Right ventricle myocardium inferior (tissue), 1 donor: ENCODE measurements at places on chromosomes 6 and 20.
A peak's percentile ranks its signal among the peaks of the same experiment; 100 is the strongest.

DNA sequence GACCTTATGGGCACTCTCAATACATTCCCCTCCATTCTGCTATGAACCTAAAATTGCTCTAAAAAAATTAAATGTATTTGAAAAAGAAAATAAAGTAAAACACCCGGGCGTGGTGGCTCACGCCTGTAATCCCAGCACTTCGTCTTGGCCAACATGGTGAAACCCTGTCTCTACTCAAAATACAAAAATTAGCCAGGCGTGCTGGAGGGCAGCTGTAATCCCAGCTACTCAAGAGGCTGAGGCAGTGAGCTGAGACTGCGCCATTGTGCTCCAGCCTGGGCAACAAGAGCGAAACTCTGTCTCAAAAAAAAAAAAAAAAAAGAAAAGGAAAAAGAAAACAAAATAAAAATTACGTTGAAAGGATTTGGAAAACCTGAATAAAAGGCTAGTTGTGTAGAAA, 60.5 kb downstream of the CD164 start:
- DNase-seq, result no peak

DNA sequence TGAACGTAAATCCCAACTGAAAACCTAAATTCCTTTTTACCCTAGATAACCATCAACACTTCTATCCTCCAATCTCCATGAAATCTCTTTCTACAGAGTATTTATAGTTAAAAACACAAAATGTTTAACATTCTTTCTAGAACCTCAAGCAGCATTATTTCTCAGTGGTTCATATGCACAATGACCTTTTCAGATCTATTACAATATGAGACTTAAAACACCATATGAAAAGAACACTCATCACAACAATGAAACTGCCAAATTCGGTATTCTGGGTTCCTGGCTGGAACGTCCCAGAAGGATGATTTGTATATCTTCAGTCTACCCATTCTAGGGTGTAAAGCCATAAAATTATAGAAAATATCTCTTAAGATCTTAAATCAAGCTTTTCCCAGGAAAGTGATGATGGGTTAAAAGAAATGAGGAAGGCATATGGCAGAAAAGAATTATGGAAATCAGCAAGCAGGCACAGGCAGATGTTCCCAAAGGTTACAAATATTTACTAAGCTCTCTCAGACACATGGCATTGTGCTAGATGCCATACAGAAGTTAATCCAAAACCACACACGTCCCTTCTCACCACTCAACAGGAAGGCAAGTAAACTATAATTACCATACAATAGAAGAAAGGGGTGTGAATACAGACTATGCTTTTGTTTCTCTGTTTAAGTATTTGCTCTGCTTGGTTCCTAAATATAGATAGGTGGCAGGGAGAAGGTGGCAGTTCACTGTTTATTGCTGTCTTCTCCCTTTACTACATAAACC, 118.0 kb downstream of the CHD6 start:
- DNase-seq, result no peak

GRCh38 chr6:35253249-35253648, 6.3 kb upstream of the ZNF76 start:
- no peak for DNase-seq

DNA sequence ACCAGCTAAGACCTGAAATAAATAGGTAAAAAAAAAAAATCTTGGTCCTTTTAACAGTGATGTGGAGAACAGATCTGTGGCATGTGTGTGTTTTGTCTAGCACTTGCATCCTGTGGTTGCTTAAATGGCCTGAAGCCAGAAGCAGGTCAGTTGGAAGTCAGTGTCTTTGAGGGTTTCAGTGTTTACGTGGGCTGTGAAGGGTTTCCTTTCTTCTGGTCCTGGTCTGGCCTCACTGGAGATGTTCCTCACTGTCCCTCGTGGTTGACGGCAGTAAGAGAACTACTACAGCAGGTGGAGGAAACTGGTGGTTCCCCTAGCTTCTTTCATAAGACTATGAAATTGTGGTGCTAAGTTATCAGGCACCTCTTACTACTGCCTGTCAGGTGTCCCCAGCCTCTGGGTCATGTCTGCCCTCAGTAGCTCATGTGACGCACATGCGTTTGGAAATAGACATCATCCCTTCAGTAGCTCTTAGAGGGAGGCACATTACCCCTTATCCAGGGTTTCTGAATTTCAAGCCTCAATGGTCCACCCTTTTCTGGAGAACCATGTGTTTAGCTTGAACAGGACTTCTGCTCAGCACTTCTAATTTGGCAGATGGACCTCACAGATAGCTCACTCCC, 59.4 kb upstream of the SCP2D1 start:
- no peak for DNase-seq

- DNase-seq, result peak; percentile 73
Measured at GRCh38 chr20:58306421-58307261, 2.9 kb upstream of the RAB22A start.

DNA sequence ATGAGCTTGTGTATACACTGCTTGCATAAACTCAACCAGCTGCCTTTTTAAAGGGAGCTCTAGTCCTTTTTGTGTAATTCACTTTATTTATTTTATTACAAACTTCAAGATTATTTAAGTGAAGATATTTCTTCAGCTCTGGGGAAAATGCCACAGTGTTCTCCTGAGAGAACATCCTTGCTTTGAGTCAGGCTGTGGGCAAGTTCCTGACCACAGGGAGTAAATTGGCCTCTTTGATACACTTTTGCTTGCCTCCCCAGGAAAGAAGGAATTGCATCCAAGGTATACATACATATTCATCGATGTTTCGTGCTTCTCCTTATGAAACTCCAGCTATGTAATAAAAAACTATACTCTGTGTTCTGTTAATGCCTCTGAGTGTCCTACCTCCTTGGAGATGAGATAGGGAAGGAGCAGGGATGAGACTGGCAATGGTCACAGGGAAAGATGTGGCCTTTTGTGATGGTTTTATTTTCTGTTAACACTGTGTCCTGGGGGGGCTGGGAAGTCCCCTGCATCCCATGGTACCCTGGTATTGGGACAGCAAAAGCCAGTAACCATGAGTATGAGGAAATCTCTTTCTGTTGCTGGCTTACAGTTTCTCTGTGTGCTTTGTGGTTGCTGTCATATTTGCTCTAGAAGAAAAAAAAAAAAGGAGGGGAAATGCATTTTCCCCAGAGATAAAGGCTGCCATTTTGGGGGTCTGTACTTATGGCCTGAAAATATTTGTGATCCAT, 15.3 kb downstream of the TNFAIP3 start:
- DNase-seq, result no peak

DNA sequence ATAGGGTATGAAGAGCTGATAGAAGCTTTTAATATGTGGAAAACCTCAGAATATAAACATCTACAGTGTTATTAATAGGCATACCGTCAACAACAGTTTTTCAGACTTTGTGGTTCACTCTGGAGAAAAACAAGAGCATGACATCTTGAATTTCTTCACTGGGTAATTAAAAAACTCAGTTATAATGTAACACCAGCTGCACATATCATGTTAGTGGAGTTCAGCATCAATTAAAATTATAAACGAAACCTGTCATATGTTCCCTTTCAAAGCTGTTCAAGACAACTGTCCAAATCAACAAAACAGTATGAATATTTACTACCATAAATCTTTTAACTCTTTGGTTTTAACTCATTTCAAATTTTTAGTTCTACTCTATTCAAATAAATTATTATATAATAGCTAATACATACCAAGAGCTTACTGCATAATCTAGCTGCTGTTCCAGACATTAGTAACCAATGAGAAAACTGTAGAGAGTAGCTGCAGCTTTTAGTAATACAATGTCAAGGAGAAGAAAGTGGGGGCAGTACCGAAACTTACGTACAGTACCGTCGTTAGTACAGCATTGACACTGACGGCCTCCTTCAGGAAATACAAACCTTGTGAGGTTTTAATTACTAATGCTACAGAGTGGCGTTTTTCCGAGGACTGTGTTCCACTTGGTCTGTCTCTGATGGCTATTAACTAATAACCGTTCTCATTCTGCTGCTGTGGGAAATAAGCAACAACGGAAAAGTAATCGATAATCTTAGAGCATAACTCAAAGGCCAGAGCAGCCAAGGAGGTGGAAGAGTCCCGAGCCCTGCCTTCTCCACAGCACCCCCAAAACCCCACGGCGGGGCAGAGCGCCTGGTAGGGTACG, 532 bp upstream of the PM20D2 start:
- DNase-seq, result no peak

DNA sequence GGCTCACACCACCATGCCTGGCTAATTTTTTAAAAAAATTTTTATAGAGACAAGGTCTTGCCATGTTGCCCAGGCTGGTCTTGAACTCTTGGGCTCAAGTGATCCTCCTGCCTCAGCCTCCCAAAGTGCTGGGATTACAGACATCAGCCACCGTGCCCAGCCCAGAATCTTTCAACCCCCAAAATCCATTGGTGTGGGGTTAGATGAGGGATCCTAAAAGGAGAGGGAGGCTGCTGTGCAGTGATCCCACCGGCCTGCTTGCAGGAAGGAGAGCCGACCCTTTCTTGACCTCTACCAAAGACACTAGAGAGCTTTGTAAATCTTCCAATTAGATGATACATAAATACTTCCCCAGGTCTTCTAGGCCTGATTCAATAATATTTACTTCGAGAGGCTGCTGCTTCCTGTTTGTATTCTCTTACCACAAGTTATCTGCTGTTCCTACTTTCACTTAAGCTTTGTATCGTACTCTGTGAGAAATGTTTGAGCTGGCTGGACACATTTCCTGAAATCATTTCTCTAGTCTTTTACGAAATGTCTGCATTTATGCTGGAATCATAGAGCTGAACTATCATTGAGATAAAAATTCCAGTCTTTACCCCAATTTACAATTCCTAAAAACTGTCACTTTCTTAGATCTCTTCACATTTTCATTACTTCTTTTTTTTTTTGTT, 49.3 kb upstream of the IER3 start:
- DNase-seq, result no peak

- DNase-seq, result no peak
Measured at GRCh38 chr6:37659561-37659960, 38.1 kb downstream of the MDGA1 start.

- DNase-seq, result no peak
Measured at GRCh38 chr6:25042036-25042521, 106.3 kb upstream of the RIPOR2 start.

DNA sequence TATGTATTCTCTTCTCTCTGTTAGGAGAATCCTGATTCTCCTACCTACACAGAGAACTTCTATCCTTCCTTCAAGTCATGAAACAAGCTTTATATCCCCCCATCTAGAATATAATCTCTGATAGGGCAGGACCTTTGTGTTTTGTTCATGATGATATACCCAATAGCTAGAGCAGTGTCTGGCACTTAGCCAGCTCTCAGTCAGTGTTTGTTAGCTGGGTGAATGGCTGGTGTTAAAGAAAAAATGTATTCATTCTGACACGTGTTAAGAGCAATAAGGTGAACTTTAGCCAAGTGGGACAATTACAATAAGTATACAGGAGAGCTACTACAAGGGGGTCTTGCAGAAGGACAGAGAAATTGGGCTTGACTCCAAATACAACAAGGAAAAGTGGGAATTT, 34.3 kb upstream of the TNFRSF21 start:
- DNase-seq, result no peak

- DNase-seq, result no peak
Measured at GRCh38 chr6:106560996-106561685, 68.2 kb downstream of the RTN4IP1 start.

DNA sequence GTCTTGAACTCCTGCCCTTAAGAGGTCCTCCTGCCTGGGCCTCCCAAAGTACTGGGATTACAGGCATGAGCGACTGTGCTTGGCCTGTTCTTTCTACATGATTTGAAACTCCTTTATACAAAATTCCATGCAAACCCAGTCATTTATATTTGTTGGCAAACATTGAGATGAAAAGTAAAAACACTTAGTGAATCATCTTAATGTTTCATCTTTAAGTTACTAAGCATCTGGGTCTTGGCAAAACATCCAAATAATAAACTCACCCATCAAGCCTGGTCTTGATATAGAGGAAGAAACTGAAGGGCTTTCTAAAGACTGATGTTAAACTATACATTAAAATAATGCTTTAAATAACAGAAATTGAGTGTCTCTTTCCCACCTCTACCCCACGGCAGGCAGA, 95.1 kb downstream of the FUT9 start:
- DNase-seq, result no peak

GRCh38 chr20:54657268-54657826, 182.0 kb downstream of the DOK5 start:
- peak; percentile 23 for DNase-seq

- DNase-seq, result no peak
Measured at GRCh38 chr20:44962483-44962882, 2.3 kb upstream of the TOMM34 start.

DNA sequence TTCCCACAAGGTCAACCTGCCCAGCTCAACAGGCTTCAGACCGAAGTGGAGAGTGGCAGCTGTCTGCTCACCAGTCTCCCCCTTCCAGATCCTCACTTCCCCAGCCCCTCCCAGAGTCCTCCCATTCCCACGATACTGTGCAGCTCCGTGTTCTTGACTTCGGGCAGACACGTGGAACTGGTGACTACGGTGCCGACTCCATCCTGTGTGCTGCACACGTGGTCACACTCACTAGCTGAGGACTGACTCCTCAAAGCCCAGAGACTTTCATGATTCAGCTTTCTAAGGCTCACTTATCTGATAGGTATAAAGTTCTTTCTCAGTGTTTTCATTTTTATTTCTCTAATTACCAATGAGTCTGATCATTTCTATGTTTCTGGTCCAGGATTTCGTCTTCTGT, 32.4 kb downstream of the GABRR2 start:
- no peak for DNase-seq

- no peak for DNase-seq
Measured at GRCh38 chr20:63173552-63174191, 42.3 kb downstream of the YTHDF1 start.

DNA sequence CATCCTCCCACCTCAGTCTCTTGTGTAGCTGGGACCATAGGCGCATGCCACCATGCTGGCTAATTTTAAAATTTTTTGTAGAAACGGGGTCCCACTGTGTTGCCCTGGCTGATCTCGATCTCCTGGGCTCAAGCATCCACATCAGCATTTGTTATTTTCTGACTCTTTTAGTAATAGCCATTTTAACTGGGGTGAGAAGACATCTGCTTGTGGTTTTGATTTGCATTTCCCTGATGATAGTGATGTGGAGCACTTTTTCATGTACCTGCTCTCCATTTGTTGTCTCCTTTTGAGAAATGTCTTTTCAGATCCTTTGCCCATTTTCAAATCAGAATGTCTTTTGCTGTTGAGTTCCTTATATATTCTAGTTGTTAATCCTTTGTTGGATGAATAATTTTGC, 22.2 kb upstream of the TULP4 start:
- no peak for DNase-seq
